ENCODE measurements at places on chromosomes 16 and 17.
A peak's percentile ranks its signal among the peaks of the same experiment; 100 is the strongest.

DNA sequence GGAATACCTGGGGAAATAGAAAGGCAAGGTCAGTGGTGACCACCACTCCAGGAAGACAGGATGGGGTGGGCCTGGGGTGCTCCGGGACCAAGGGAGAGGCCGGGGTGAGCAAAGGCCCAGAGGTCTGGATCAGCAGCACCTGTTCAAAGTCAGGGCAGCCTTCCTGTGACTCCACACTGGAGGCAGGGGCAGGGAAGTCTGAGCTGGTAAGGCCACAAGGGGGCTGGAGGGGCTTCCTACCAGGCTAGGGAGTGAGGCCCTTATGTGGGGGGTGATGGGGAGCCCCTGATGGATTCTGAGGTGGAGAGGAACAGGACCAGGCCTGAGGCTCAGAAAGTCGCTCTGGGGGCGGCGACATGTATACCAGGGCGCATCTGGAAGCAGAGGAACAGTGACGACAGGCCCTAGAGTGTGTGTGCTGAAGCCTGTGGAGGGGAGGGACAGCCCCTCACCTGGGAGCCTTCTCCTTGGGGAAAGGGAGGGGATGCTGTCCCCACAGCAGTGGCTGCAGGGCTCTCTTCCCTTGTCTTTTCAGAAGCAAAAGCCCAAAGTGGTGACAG, 3.7 kb downstream of the C16orf78 start:
- no peak for DNase-seq

DNA sequence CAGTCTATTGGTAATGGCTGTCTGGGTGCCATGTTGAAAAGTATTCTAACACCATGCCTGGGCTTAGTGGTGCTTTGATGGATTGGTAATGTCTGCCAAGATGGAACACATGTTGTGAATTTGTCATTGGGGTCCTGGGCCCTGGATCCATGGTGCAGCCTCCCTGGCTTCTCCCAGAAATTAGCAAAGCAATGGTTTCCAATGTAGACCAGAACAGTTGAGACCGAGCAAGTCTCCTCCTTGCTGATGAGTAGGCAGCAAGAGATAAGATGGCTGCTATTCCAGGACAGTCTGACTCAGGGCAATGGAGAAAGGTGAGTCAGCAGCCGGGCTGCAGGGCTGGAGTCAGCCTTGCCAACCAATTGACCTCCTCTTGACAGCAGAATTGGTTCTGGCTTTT, 30.8 kb downstream of the GPR139 start:
- peak; percentile 48 for DNase-seq

DNA sequence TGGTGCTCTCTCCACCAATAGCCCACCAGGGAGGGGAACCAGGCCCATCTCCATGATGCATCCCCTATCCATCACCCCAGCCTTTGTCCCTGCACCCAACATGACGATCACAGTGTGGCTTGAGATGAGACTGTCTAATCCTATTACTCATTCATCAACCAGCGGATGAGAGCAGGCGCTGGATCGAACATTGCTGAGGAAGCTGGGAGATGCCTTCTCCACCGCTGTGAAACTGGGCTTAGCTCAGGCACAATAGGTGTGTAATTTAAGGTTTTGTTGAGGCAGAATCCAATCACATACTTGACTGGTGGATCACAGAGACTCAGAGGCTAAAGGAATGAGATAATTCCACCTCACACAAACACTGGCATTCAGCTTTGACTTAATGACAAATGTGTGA, 64.6 kb upstream of the IRX3 start:
- DNase-seq: no peak

- no peak for DNase-seq
Measured at GRCh38 chr17:77935121-77935571, 23.4 kb upstream of the TNRC6C start.

DNA sequence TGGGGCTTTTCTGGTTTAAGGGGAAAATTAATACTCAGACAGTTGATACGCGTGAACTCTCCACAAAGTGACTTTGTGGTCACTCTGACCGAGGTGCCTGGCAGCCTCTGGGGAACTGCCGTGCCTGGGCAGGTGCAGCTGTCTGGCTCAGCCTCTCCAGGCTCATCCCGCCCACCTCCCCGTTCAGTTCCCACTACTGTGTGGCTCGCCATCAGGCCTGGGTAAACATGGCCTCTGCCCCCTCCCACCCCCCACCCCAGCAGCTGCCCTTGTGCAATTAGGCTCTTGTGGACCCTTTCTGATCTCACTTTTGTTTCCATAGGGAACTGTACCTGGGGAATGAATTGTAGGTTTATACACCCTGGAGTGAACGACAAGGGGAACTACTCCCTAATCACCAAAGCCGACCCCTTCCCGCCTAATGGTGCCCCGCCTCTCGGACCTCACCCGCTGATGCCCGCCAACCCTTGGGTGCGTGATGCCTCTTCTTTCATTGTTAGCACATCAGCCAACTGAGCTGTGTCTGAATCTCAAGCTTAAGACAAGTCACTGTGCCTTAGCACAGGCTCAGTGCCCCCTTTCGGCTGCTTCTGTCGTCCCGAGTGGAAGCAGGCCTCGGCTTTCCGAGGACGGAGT, 27.8 kb downstream of the ZC3H18 start:
- DNase-seq: no peak

GRCh38 chr17:36055921-36056520, 8.1 kb upstream of the CCL18 start:
- DNase-seq: no peak

DNA sequence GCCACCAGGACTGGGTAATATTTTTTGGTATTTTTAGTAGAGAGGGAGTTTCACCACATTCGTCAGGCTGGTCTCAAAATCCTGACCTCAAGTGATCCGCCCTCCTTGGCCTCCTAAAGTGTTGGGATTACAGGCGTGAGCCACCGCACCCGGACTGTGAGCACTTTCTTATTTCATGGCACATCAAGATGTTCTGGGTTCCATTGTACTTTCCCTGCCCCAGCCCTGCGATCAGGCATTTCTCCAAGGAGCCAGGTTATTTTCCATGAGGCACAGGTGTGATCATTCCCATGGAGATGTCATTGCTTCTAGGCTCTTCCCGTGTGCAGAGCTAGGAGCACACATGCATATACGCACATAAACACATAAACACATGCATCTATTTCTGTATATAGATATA, 2.6 kb upstream of the ANKRD40CL start:
- DNase-seq: no peak

DNA sequence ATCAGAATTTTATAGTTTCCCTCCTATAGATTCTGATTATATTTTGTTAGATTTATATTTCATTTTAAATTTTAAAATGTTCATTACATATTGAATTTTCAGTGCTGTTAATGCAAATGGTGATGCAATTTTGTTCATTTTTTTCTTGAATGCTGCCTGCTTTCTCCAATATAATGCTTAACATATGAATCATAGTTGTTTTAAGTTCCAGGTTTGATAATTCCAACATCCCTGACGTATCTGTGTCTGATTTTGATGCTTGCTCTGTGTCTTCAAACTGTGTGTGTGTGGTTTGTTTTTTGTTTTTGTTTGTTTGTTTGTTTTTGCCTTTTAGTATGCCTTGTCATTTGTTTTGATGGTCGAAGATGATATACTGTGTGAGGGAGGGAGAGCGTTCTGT, 134.7 kb upstream of the ELAC2 start:
- DNase-seq: no peak

GRCh38 chr16:80564394-80564793, 23.6 kb downstream of the DYNLRB2 start:
- no peak for DNase-seq

- peak; percentile 58 for DNase-seq
Measured at GRCh38 chr17:78128551-78129350, at the start of gene TMC6. Gene TMC6 (minus strand): TSS chr17:78128755. CDS start chr17:78126832, 1,923 bp downstream.

- DNase-seq: no peak
Measured at GRCh38 chr17:66518677-66519076, 216.3 kb downstream of the PRKCA start.

GRCh38 chr17:78461799-78462053, 83.3 kb downstream of the PGS1 start:
- no peak for DNase-seq

- no peak for DNase-seq
Measured at GRCh38 chr16:50881956-50882355, 140.1 kb downstream of the CYLD start.

DNA sequence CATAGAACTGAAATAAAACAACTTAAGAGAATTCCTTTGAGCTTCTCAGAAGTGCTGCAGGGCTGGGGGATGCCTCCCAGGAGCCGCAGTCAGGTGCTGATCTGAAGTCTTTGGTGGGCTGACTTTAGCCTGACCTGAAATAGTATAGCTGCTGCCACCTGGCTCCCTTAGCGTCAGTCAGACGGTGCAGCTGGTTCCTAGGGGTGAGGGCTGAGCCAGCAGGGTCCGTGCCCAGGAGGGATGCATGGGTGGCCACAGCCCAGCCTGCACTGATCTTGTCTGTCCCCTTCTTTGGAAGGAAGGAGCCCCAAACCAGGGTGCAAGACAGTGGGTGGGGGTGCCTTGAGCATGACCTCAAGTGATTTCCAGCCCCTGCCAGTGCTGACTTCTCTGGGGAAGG, 11.5 kb downstream of the MAPT start:
- no peak for DNase-seq

DNA sequence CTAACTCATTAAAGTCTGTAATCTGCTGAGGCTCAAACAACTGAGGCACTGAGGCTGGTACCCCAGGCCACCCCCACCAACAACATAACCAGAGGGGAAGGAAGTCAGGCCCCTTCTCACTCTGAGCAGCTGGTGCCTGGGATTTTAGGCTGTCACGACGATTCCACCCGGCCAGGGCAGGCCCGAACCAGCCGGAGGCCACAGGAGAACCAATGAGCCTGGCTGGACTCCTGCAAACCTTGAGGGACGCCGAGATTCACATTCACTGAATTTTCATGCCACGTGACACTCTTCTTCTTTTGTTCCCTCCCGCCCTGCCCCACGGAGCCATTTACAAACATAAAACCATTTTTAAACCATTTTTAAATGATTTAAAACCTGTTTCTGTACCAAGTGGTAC, 48.1 kb downstream of the RPH3AL start:
- no peak for DNase-seq

GRCh38 chr17:11459861-11460331, 138.4 kb upstream of the DNAH9 start:
- DNase-seq: no peak

GRCh38 chr16:72537664-72538063, 365.7 kb upstream of the PMFBP1 start:
- DNase-seq: peak; percentile 70

DNA sequence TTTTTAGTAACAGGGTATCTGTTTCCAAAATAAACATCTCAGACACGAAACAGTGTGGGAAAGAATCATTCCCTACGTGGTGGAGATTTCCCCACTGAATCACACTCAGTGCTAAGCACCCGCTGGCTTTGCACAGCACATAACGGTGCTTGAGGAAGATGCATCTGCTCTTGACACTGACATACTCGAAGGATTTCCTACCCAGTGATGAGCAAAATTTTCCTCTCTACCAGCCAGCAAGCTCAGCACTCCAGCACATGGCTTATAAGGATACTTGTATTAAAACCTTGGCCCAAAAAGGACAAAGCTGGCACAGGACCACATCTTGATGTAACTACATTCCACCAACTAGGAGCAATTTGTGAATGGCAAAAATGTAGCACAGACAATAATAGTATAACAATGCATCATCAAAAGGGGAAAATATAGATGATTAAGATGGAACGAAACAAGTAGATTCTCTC, 59.0 kb downstream of the ANKFY1 start:
- no peak for DNase-seq

GRCh38 chr16:68764862-68765261, 27.8 kb downstream of the CDH1 start:
- no peak for DNase-seq

- no peak for DNase-seq
Measured at GRCh38 chr16:49866595-49867071, 10.7 kb upstream of the ZNF423 start.

DNA sequence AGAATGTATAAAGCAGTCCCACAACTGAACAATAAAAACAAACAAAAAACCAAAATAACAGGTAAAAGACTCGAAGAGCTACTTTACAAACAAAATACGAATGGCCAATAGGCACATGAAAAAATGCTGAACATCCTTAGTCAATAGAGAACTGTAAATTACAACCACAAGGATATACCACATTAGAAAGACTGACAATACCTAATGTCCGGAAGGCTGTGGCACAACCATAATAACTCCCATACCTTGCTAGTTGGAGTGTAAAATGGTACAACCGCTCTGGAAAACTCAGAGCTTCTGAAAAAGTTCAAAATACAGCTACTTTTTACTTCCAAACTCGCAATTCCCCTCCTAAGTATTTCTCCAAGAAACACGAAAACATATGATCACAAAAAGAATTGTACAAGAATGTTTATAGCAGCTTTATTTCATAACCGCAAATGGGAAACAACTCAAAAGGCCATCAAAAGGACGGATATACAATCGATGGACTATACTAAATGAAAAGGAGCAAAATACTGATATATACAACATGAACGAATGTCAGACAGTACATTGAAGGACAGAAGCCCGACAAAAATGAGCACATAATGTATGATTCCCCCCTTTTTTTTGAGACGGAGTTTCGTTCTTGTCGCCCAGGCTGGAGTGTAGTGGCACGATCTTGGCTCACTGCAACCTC, 2.3 kb downstream of the TP53 start:
- peak; percentile 29 for DNase-seq

DNA sequence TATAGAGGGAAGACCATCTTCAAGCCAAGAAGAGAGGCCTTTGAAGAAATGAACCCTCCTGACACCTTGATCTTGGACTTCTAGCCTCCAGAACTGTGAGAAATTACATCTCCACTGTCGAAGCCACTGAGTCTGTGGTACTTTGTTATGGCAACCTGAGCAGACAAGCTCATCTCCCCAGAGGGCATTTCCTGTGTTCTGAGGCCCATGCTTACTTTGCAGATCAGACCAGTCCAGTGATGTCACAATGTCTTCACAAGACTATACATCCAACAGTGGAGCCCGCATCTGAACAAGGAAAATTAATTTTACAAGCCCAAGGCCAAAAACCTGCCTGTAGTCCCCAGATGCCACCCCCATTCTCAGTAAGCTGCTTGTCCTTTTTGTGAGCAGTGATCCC, 14.8 kb upstream of the C17orf113 start:
- DNase-seq: no peak

DNA sequence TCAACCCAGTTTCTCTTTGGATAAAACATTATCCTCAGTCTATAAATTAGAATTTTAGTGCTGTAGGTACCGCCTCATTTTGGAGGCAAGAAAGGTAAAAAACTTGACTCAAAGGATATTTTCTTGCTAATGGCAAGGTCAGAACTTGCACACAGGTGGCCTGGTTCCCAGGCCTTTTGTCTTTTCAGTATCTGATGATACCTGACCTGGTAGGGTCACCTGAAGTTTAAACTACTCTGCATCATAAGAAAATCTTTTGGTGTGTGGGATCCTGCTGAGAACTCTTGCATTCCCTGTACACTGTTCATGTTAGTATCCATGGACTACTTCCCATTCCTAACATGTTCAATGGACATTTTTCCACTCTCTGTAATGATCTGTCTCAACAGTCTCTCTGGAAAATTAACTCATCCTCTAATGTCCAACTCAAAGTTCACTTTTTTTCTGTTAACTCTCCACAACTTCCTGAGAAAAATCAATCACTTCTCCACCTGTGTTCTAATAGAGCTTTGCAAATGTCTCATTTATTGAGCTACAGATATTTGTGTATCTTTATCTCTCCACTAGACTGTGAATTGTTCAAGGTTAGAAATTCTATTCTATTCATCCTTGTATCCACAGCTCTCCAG, 317.1 kb upstream of the SOX9 start:
- no peak for DNase-seq

- peak; percentile 45 for DNase-seq
Measured at GRCh38 chr17:36949461-36949927, 740 bp downstream of the AATF start.

GRCh38 chr16:610513-611381, 20.0 kb upstream of the WFIKKN1 start:
- no peak for DNase-seq

Measured in A172 (cell line).